Left kidney (tissue), 8 donors: ENCODE measurements at places on chromosomes 5 and 9. TPM values are rescaled to one million over a fixed set of nuclear protein-coding genes. Genes with fewer than 3 reads are reported as not detected.

Gene NUTM2G
- polyA plus RNA-seq = 1.1 TPM

Gene PLPPR1
- 18.5 TPM for polyA plus RNA-seq

Gene TMC1
- polyA plus RNA-seq = 1.3 TPM

Gene SLC23A1
- 15.7 TPM for polyA plus RNA-seq

Gene TAF11L10
- polyA plus RNA-seq = not detected

Gene NREP
- 845 TPM for polyA plus RNA-seq

Gene SPIN1
- polyA plus RNA-seq = 204 TPM

Gene CDH10
- polyA plus RNA-seq = 7.7 TPM

Gene SLC31A2
- 3.6 TPM for polyA plus RNA-seq

Gene SPINK6
- polyA plus RNA-seq = not detected

Gene PSMD5
- 38.7 TPM for polyA plus RNA-seq

DNA sequence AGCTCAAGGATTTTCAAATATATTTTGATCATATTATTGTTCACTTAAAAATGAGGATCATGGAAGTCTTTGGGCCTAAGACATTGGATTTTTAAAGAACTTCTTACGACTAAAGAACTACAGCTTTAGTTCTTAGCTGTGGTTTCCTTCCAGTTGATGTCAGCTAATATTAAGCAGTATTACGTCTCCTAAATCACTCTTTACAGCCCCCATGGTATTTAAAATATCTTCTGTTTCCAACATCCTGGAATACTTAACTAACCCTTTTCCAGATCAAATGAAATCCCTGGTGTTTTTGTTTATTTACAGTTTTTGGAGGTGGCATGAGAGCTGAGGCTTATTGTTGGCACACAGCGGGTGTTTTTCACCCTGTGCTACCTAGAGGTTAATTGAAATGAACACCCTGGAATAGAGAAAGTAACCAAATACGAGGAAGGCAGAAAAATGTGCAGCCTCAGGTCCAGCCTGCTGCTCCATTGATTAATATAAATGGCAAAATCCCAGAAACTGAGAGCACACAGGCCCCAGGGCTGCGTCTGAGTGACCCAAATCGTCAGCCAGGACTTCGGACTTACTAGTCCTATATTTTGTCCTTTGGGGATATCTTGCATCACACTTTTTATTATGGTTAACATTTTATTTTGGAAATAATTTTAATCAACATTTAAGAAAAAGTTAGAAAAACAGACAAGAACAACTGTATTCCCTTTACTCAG is 52.3 kb upstream of the ICE1 start:
- DNase-seq = no peak

- no peak for DNase-seq
These were observed 91.6 kb downstream of the NPR3 start for GRCh38 chr5:32802764-32803163.

GRCh38 chr5:58675341-58675740 is 92.5 kb downstream of the RAB3C start:
- DNase-seq = no peak

DNA sequence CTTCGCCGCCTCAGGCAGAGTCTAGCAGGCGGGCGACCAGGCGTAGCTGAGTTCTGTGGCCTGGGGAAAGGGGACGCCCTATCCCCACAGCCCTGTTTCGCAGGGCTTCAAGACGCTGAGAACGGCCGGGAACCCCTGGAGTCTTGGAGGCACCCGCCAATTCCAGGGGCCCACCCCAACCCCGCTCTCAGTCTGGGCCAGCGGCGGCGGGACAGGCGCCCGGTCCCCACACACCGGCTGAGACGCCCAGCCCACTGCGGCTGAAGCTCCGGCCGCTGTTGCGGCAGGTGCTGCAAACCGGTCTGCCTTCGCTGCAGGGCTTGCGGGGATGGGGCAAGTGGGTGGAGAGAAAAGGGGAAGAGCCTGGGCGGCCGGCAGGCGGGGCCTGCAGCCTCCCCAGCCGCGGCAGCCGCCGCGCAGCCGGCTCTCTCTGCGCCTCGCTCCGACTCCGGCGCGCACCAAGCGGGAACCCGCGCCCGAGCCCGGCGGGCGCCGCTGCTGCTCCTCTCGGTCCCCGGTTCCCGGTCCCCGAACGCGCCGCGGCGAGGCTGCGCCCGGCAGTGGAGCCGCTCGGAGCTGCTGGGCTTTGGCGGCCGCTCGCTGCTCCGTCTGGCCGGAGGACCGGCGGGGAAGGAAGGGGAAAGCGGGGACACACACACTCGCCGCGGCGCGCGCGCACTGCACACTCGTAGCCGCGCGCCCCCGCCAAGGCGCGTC is at the start of gene PIP5K1B:
Gene PIP5K1B (plus strand): TSS at position 427 of the 717 bp plus-strand sequence. CDS start 117,375 bp downstream, outside the sequence.
- DNase-seq = peak; percentile 62

DNA sequence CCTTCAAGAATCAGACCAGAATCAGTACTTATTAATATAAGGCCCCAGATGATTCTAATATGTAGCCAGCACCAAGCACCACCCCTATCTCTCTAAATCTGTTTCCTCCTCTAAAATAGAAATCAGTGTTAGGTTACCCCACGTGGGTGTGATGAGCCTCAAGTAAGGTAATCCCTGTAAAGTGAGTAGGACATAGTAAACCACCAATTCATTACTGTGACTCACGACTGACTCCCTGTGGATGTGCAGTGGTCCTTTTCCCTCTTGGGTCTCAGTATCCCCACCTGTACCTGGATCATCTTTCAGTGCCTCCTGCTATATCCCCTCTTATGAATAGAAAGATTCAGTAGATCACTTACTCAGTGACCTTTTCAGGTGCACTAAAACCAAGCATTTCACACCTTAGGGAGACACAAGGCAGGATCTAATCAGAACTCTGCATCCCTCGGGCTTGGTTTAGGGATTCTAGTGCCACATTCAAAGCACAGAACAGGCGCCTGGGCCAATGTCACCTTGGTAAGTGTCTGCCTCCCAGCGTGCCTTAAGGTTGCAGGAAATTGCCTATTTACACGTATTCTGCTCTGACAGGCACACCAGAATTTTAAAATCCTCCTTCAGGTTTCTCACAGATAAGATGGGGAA is 12.2 kb upstream of the ALDH1B1 start:
- DNase-seq = no peak

- DNase-seq = no peak
These were observed 255.9 kb upstream of the IRX1 start for GRCh38 chr5:3339798-3340115.

DNA sequence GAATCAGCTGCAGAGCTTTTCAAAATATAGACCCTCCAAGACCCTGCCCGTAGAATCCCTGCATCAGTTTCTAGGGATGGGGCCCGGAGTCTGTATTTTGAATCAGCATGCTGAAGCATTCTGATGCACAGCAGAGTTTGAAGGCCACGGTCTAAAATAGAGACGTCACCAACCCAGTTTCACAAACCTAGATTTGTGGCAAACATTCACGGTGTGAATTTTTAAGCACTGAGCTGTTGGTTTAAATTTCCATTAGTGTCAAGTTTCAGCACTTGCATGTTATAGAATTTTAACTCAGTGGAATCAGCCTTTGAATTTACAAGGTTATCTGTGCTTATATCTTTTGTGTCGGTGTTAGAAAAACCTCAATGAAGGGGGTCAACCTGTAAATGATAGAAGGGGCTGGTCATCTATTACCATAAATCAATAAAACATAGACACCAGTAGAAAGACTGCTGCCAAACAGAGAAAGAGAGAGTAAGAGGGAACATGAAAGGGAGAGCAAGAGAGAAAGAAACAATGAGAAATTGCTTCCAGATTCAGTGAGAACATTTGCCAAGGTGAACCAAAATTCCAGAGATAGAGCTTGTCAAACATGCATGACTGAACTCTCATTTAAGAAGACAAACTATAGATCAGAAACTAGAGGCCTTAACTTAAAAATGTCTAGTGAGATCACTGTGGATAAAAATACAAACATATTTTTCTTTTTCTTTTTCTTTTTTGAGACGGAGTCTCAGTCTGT is 414.9 kb downstream of the ZSWIM6 start:
- no peak for DNase-seq

GRCh38 chr5:11851965-11852716 is 52.1 kb downstream of the CTNND2 start:
- no peak for DNase-seq

GRCh38 chr5:72600391-72600981 is 93.3 kb upstream of the ZNF366 start:
- no peak for DNase-seq

GRCh38 chr5:23451156-23451555 is 56.3 kb upstream of the PRDM9 start:
- DNase-seq = no peak

DNA sequence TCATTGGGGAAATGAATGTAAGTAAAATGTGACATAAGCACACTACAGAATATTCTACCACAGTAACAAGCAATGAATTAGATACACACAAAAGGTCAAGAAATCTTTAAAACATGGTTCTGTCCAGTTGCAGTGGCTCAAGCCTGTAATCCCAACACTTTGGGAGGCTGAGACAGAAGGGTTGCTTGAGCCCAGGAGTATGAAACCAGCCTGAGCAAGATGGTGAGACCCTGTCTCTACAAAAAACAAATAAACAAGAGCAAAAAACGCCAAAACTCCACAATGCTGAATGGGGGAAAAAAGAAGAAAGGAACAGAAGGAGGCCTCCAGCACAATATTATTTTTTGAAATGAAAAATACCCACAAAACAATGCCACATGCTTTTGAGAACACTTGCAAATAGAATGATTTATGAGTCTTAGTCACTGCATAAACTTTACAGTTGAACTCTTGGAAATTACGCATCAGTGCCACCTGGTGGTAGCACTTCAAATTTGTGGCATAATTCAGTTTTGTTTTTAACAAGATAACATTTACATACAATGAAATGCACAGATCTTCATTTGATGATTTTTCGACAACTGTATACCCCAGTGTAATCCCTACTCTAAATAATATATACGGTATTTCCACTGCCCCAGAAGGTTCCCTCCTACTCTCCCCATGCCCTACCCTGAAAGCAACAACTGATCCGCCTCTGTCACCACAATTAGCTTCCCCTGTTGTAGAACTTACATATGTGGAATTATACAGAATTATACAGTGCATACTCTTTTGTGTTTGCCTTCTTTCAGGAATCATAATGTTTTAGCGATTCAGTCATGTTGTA is 14.4 kb upstream of the SPINK4 start:
- DNase-seq = peak; percentile 74

GRCh38 chr5:33046091-33046490 is 335.0 kb downstream of the NPR3 start:
- no peak for DNase-seq

DNA sequence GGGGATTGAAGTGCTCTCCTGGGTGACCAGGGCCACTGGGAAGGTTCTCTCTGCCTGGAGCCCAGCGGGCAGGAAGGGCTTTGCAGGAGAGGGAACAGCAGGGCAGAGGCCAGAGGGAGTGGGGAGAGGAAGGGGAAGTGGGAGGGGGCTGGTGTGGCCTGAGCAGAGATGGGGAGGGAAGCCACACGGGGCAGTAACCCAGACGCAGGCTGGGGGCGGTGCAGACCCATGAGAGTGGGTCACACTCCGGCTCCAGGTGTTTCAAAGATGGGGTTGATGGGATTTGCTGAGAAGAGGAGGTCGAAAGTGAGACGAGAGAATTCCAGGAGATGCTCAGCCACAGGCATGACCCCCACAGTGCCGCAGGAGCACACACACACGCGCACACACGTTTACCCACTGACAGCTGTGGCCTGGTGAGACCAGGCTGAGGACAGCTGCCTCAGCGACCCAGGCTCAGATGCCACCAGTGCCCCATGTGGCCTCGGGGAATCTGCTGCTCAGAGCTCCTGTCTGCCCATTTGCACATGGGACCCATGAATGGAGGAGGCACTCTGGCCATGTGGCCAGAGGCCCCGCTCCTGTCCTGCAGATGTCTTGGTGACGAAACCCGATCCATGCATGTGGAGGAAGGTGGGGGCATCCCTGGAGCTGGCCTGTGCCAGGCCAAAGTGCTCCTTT is 32.7 kb upstream of the FCN2 start:
- DNase-seq = no peak

GRCh38 chr5:160390787-160391696 is 8.8 kb downstream of the FAM200C start:
- DNase-seq = no peak

DNA sequence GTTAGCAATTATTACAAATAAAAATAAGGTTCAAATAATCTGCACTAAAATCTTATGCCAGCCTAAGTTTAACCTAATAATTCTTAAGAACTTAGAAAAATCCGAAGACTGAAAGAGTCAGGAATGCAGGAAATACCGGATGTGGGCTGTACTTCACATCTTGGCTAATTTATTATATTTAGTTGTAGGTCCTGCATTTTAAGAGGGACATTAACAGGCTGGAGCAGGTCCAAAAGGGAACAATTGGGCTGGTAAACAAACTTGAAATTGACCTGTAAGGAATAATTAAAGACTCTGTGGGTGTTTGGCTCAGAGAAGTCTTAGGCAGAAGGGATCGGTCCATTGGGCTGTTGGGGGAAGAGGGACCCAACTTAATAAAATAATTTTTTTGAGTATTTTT is 18.4 kb downstream of the GLRA1 start:
- DNase-seq = no peak

- DNase-seq = no peak
These were observed 180.7 kb upstream of the TARS1 start for GRCh38 chr5:33260098-33260497.

DNA sequence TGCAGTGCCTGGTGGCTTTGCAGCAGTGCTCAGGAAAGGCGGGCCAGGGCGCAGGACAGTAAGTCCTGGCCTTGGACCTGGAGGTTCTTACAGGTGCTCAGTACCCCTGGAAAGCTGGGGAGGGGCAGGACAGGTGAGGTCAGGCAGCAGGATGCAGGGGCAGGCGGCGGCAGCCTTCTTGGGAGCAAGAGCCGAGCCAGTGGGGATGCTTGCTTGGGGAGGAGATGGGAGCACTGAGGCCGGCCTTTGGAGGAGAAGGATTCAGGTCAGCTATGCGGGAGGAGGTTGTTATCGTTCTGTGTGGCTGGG is 98.0 kb downstream of the COL5A1 start:
- no peak for DNase-seq

GRCh38 chr9:131583836-131584555 is 38.7 kb downstream of the PRRT1B start:
- no peak for DNase-seq

GRCh38 chr5:172664681-172665541 is 23.8 kb downstream of the NEURL1B start:
- no peak for DNase-seq

- peak; percentile 29 for DNase-seq
These were observed 205.1 kb upstream of the EFNA5 start for GRCh38 chr5:107875833-107876232.

GRCh38 chr5:18375641-18376040 is 741.4 kb downstream of the TAF11L14 start:
- DNase-seq = no peak

- DNase-seq = no peak
These were observed 40.9 kb downstream of the ARHGEF28 start for GRCh38 chr5:73666891-73667290.

DNA sequence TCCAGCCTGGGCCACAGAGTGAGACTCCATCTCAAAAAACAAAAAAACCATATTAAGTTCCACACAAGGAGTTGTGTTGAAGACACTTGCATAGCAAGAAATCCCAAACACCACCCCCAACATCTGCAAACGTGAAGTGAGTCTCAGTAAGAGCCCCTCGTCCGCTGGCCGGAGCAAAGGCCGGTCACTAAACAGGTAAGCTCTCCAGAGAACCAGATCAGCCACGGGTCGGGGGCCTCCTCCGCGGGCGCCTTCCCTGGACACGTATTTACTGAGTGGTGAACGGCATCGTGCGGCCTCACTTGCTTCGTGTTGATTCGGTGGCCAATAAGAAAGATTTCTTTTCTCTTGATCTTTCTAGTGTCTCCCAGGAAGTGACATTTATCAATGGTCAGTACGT is 93.6 kb downstream of the MRPL36 start:
- DNase-seq = no peak
